ENCODE measurements at places on chromosomes 6 and 20. TPM values are rescaled to one million over a fixed set of nuclear protein-coding genes. Genes with fewer than 3 reads are reported as not detected.
A peak's percentile ranks its signal among the peaks of the same experiment; 100 is the strongest.

The AIF1 gene
- total RNA-seq, result 55.3 TPM

The SLC24A3 gene
- total RNA-seq, result 13.1 TPM

DNA sequence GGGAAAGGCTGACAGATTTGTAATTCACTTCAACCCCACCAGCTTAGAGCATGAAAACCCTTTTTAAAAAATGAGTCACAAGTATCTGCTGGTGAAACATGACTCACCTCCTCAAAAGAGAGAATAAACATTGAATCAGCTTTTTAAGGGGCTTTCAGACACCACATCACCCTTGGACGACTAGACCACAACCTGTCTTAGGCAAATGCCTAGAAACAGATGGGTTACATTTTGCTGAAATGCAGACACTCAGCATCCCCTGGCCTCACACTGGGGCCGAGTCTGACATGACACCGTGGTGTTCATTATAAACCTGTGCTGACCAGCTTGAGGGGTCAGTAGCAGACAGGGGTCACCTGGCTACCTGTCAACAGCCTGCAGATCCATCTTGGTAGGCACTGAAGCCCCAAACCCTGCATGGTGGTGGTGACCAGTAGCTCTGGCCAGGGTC is 175.3 kb upstream of the CST7 start:
- no peaks in the 10 kb centered on the region for H3K36me3 ChIP-seq
- H3K4me3 ChIP-seq, result no peak overlapping the region
- no peaks in the 10 kb centered on the region for H3K27me3 ChIP-seq
- no peak for DNase-seq
- H3K27ac ChIP-seq, result no peak overlapping the region

- no peak overlapping the region for H3K27ac ChIP-seq
- no peak for DNase-seq
- H3K4me1 ChIP-seq, result no peaks in the 10 kb centered on the region
- no peaks in the 10 kb centered on the region for H3K36me3 ChIP-seq
- no peak overlapping the region for H3K4me3 ChIP-seq
- H3K27me3 ChIP-seq, result no peaks in the 10 kb centered on the region
These were observed 430.3 kb upstream of the SOX4 start for GRCh38 chr6:21163110-21163837.

The HLA-G gene
- total RNA-seq, result 1.6 TPM

GRCh38 chr20:50258790-50259483 is 68.3 kb downstream of the CEBPB start:
- H3K36me3 ChIP-seq, result no peaks in the 10 kb centered on the region
- peak overlapping the region; percentile 59 for H3K27ac ChIP-seq
- no peaks in the 10 kb centered on the region for H3K27me3 ChIP-seq
- H3K4me1 ChIP-seq, result peaks cover 14% of the 10 kb centered on the region
- H3K4me3 ChIP-seq, result no peak overlapping the region

The YIPF3 gene
- total RNA-seq, result 100 TPM

The ME1 gene
- total RNA-seq, result 14.7 TPM

- no peak for DNase-seq
- H3K27ac ChIP-seq, result peak overlapping the region; percentile 67
- H3K4me3 ChIP-seq, result peak overlapping the region; percentile 3
- H3K4me1 ChIP-seq, result peaks cover 83% of the 10 kb centered on the region
These were observed 21.3 kb downstream of the FOXO3 start for GRCh38 chr6:108581932-108582475.

The SSTR4 gene
- total RNA-seq, result not detected

DNA sequence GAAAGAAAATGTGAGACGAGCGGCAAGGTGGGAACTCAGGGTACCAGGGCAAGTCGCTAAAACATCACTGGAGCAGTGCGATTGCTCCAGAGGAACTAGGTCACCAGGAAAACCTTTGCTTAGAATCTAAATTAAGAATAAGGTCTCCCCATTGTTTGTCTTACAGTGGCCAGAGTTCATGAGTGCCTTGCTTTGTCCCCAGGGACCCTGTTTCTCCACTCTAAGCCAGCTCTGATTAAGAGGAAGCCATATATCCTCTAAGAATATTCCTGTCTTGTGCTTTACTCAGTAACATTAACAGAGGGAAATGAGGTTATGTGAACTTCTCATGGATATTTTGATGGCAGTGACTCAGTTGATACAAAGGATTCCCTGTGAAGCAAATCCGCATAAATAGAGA is 305.8 kb downstream of the CD83 start:
- DNase-seq, result no peak
- H3K4me3 ChIP-seq, result no peak overlapping the region
- H3K27me3 ChIP-seq, result no peaks in the 10 kb centered on the region
- H3K4me1 ChIP-seq, result no peaks in the 10 kb centered on the region
- no peak overlapping the region for H3K27ac ChIP-seq
- no peaks in the 10 kb centered on the region for H3K36me3 ChIP-seq

The SLC17A1 gene
- not detected for total RNA-seq

GRCh38 chr6:6656287-6656686 is 67.8 kb downstream of the LY86 start:
- peak overlapping the region; percentile 72 for H3K27ac ChIP-seq
- H3K4me1 ChIP-seq, result peaks cover 29% of the 10 kb centered on the region
- no peak overlapping the region for H3K4me3 ChIP-seq
- H3K27me3 ChIP-seq, result no peaks in the 10 kb centered on the region

The SLC35A1 gene
- 48.9 TPM for total RNA-seq

DNA sequence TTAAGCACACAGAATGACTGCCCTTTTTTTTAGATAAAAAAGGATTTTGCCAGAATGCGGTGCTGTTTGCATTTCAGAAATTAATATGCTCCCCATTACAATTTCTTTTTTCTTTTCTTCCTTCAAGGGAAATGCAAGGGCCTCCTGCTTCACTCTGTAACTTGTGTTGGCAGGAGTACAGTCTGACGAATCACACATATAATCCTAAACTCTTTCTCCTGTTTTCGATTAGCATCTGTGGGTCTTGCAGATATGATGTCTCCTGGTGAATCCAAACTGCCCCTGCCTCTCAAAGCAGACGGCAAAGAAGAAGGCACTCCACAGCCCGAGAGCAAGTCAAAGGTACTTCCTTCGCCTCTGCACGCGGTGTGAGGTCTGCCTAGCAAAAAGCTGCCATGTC is 149.5 kb downstream of the TMEM242 start:
- H3K27ac ChIP-seq, result no peak overlapping the region
- DNase-seq, result no peak
- H3K36me3 ChIP-seq, result peaks cover 20% of the 10 kb centered on the region
- no peaks in the 10 kb centered on the region for H3K4me1 ChIP-seq
- H3K4me3 ChIP-seq, result no peak overlapping the region

DNA sequence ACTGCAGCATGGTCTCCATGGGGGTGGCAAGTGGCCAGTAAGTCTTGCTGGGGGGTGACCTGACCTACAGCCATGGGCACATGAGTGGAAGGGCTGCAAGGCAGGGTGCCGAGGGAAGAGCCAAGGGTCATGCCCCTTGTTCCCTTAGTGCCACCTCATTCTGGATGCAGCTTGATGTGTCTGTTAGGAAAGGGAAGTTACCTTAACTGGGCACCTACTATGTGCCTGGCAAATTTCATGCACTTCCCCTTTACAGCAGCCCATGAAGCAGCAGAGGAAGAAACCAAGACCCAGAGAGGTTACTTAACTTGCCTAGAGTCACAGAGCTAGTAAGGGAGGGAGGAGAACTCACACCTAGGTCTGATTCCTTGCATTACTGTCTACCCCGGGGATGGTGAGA is 174.0 kb downstream of the MRPL14 start:
- H3K27me3 ChIP-seq, result no peaks in the 10 kb centered on the region
- H3K4me3 ChIP-seq, result no peak overlapping the region
- no peaks in the 10 kb centered on the region for H3K36me3 ChIP-seq
- no peaks in the 10 kb centered on the region for H3K4me1 ChIP-seq

GRCh38 chr6:153623496-153623895 is 415.5 kb upstream of the OPRM1 start:
- DNase-seq, result no peak
- H3K4me1 ChIP-seq, result no peaks in the 10 kb centered on the region
- no peaks in the 10 kb centered on the region for H3K36me3 ChIP-seq
- no peak overlapping the region for H3K4me3 ChIP-seq

- no peak overlapping the region for H3K27ac ChIP-seq
- no peaks in the 10 kb centered on the region for H3K27me3 ChIP-seq
- no peaks in the 10 kb centered on the region for H3K4me1 ChIP-seq
- H3K36me3 ChIP-seq, result no peaks in the 10 kb centered on the region
These were observed 215.5 kb upstream of the MCHR2 start for GRCh38 chr6:100209323-100210136.

DNA sequence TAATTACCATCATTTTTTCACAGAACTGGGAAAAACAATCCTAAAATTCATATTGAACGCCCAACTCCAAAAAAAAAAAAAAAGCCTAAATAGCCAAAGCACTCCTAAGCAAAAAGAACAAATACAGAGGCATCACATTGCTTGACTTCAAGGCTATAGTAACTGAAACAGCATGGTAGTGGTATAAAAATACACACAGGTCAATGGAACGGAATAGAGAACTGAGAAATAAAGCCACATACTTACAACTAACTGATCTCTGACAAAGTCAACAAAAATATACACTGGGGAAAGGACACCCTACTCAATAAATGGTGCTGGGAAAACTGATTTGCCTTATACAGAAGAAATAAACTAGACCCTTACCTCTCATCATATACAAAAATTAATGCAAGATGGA is 89.6 kb downstream of the MRAP2 start:
- no peak overlapping the region for H3K4me3 ChIP-seq
- H3K4me1 ChIP-seq, result no peaks in the 10 kb centered on the region
- DNase-seq, result no peak
- no peak overlapping the region for H3K27ac ChIP-seq

The GABRR2 gene
- 1.4 TPM for total RNA-seq

DNA sequence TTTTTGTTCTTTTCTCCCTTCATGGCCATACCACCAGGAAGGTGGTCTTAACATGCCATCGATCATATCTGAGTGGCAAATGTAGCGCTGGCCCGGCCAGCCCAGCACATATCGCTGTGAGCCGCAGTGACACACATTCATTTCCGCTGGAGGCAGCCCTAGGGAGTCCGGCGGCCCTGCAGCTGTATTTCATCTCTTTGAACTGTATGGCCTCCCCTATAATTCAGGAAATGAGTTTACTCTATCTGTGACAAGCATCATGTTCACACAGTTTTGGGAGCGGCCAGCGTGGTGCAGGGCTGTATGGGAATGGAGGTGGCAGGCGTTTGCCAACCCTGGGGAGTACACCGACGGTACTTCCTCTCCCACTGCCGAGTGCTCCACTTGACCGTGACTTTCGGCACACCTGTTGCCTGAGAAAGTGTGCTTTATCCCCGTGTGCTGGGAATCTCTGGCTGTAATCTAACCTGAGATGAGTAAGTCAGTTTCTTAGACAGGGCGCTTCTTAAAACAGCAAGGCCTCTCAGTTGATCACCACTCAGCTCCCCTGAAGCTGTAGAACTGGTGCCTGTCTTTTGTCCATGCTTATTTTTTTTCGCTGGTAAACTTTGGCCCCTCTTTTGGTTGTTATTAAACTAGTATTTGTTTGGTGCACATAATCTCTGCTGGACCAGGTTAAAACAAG is 257.1 kb upstream of the TAB2 start:
- H3K36me3 ChIP-seq, result no peaks in the 10 kb centered on the region
- no peak overlapping the region for H3K4me3 ChIP-seq
- no peak for DNase-seq
- H3K4me1 ChIP-seq, result no peaks in the 10 kb centered on the region

GRCh38 chr6:43978473-43979346 is 148.5 kb downstream of the MRPL14 start:
- H3K4me3 ChIP-seq, result no peak overlapping the region
- H3K27me3 ChIP-seq, result no peaks in the 10 kb centered on the region
- DNase-seq, result no peak
- no peak overlapping the region for H3K27ac ChIP-seq

GRCh38 chr6:12149944-12150510 is 137.9 kb downstream of the HIVEP1 start:
- H3K4me3 ChIP-seq, result no peak overlapping the region
- H3K27me3 ChIP-seq, result no peaks in the 10 kb centered on the region
- no peaks in the 10 kb centered on the region for H3K4me1 ChIP-seq
- no peak for DNase-seq
- no peak overlapping the region for H3K27ac ChIP-seq

GRCh38 chr6:161151660-161152526 is 122.0 kb downstream of the AGPAT4 start:
- H3K4me1 ChIP-seq, result no peaks in the 10 kb centered on the region
- no peak overlapping the region for H3K27ac ChIP-seq
- DNase-seq, result no peak
- H3K4me3 ChIP-seq, result no peak overlapping the region
- no peaks in the 10 kb centered on the region for H3K27me3 ChIP-seq

DNA sequence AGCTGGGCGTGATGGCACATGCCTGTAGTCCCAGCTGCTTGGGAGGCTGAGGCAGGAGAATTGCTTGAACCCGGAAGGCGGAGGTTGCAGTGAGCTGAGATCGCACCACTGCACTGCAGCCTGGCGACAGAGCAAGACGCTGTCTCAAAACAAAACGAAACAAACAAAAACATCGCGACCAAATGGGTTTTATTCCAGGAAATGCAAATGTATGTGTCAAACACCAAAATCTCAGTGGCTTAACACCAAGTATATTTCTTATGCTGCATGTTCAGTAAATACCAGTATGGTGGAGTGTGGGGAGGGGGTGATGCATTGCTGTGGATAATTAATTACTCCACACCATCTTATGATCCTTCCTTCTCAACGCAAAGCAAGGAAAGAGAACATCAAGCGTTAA is 28.1 kb downstream of the ACTR5 start:
- no peak for DNase-seq
- H3K27ac ChIP-seq, result no peak overlapping the region
- H3K4me3 ChIP-seq, result no peak overlapping the region
- H3K36me3 ChIP-seq, result peaks cover 42% of the 10 kb centered on the region
- H3K27me3 ChIP-seq, result no peaks in the 10 kb centered on the region
- no peaks in the 10 kb centered on the region for H3K4me1 ChIP-seq

The ECT2L gene
- total RNA-seq, result not detected

The MUC21 gene
- 1.1 TPM for total RNA-seq
